ENCODE measurements at places on chromosomes 7 and 10.

GRCh38 chr7:101172005-101172853 is 6.9 kb upstream of the VGF start:
- DNase-seq, result no peak

- DNase-seq, result peak; percentile 76
These were observed 44.0 kb downstream of the RTKN2 start for GRCh38 chr10:62224606-62225005.

DNA sequence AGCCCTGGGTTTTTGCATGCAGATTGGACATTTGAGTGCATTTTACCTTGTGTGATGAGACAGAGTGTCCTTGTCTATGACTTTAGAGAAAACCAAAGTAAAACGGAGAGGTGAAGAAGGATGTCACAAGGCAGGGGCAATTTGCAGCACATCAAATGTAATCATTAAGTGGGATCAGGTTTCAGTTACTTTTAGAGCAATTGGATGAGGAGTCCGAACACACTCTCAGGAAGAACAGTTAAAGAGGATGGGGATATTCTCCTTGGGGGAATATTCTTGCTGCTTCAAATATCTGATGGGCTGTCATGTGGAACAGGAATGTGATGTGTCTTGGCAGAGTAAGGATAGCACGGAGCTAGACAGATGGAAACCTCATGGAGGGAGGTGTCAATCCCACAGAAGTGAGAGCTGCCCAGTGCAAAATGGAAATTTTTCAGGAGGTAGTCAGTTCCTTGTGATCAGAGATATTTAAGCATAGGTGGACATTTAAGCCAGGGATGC is 757 bp downstream of the RAB19 start:
- peak; percentile 93 for DNase-seq

- DNase-seq, result no peak
These were observed 161.9 kb downstream of the TCERG1L start for GRCh38 chr10:131149586-131149985.

- no peak for DNase-seq
These were observed 41.4 kb downstream of the VAX1 start for GRCh38 chr10:117096599-117097201.

DNA sequence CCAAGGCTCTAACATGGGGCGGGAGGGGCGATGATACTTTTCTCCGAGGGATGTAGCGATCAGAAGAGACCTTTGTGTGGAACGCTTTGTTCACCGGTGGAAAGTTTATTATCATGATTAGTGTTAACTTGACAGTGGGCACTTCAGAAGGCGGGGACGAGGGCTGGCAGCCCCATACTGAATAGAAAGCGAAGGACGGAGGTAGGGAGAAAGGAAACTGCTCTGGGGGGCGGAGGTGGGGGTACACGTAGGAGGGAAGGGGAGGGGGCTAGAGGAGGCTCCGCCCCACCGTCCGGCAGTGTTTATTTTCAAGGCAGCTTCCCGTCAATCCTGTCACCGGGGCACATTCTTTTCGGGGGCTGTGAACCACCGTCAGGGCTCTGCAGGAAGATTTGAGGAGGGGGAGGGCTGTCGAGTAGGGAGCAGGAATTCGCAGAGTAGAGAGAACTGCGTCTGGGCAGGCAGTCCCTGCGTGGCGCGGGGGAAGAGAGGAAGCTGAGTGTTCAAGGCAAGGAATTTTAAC is 9.4 kb upstream of the NKX2-3 start:
- no peak for DNase-seq

- no peak for DNase-seq
These were observed 13.3 kb downstream of the AKR1E2 start for GRCh38 chr10:4839353-4839752.

DNA sequence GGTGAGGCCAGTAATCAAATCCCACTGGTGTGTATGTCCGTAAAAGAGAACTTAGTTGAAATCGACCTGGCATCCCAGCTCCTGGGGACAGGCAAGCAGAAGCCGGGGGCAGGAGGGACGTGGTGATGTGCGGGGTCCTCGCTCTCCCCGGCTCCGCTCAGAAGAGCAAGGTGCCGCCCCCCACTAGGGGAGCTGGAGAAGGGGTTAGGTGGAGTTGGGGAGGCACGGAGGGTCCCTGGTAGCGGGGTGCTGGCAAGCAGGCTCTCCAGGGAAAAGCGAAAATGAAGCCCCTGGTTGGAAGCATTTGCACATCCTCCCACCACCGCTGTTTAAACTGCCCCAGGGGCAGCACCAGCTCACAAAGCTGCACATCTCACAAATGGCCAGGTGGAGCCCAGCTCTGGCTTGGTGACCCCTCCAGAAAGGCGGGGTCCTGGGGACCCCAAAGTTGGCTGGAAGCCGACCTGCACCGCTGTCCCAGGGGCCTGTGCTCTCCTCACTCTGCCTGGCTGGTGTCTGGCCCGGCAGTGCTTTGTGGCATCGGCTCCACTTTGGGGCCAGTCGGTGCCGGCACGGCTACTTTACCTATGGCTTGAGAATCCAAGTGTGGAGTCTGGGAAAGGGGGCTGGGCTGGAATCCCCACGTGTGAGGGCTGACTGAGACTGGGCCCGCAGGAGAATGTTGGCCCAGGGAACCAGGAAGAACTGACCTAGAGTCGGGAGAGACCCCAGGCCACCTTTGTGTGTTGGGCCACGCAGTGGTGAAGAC is 2.9 kb upstream of the CFAP46 start:
- no peak for DNase-seq

- DNase-seq, result no peak
These were observed 146.8 kb upstream of the SLC26A5 start for GRCh38 chr7:103592844-103593243.

- DNase-seq, result no peak
These were observed 131.9 kb downstream of the TRRAP start for GRCh38 chr7:99010281-99010680.

- no peak for DNase-seq
These were observed 11.7 kb downstream of the ZYX start for GRCh38 chr7:143392875-143393266.

DNA sequence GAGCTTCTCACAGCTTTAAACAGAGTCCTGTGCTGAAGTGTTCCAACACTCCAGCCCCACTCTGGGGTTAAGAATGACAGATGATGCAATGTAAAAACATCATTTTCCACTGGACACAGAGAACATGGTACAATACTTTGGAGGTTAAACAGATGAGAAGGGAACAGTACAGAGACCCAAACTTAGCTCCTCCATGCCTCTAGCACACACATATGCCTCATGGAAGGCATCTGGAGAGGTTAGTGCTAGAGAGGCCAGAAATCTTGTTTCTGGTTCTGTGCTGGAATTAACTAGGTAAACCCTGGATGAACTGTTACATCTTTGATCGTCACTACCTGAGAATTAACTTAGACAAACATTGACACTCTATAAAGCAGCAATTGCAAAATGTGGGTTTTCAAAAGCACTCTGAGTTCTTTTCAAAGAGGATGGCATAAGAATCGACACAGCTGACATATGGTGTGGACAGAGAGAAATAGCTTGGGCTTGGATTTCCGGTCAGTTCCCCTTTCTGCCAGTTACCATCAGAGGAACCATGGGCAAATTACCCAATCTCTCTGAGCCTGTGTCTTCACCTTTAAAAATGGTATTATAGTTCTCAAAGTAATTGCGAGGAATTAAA is 81.9 kb downstream of the KCNMA1 start:
- peak; percentile 28 for DNase-seq

- no peak for DNase-seq
These were observed 180.2 kb upstream of the TPK1 start for GRCh38 chr7:145016068-145016467.

GRCh38 chr10:44850356-44850934 is 60.7 kb upstream of the TMEM72 start:
- no peak for DNase-seq

GRCh38 chr7:158760445-158760764 is 55.8 kb upstream of the NCAPG2 start:
- DNase-seq, result no peak

GRCh38 chr7:27118580-27118979 is 12.0 kb downstream of the HOXA4 start:
- DNase-seq, result no peak

DNA sequence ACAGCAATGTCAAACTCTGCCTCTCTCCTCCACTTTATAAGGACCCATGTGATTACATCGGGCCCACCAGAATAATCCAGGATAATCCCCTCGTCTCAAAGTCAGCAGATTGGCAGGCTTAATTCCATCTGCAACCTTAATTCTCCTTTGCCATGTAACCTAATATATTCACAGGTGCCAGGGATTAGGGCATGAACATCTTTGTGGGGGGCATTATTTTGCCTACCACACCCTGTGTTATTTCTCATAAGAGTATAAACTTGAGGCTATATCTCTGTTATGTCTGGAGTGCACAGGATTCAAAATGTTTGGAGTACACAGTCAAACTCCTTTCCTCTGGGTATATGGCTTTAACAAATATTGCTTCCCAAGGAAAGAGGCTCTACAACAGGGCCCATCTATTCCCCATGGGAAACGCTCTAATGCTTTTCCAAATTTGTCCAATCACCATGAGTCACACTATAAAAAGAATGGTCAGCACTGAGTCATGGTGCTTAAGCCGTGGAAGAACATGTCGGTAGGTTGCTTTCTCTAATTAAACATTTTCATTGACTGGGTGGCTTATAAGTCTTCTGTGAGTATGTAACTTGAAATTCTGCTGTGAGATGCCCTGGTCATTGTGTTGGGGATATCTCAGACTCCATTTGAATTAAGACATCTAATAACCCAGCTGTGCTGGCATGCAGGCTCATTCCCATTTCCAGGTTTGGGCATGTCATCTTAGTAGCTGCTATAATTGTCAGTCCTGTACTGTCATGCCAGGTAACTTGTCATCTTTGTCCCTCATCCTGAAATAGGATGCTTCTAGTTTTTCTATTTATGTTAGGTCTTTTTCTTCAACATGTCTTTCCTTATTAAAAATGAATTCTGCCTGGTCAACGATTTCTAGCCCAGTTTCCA is 11.5 kb upstream of the AKR1B10 start:
- DNase-seq, result peak; percentile 97

- DNase-seq, result no peak
These were observed 116.8 kb downstream of the AUTS2 start for GRCh38 chr7:69714886-69715576.

- DNase-seq, result peak; percentile 53
These were observed 172.0 kb downstream of the ZEB1 start for GRCh38 chr10:31490858-31491504.

DNA sequence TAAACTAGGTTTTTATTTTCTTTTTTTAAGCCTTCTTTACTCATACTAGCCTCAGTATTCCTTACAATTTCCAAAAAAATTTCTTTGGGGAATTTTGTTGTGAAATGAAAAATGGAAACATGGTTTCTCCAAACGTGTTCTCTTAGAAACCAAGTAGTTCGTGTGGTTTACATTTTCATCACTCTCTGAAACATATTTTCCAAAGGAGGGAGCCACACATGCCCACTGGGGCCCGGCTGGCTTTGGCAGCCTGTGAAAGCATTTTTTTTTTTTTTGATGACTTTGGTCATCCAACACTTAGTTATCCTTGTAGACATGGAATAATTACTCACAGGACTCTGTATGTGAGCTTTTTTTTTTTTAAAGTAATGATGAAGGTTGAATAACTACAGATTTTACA is 169.6 kb downstream of the C7orf25 start:
- DNase-seq, result no peak

- peak; percentile 92 for DNase-seq
These were observed 73.7 kb upstream of the SKAP2 start for GRCh38 chr7:26937939-26938623.

GRCh38 chr7:85103357-85103756 is 83.5 kb downstream of the SEMA3D start:
- no peak for DNase-seq

DNA sequence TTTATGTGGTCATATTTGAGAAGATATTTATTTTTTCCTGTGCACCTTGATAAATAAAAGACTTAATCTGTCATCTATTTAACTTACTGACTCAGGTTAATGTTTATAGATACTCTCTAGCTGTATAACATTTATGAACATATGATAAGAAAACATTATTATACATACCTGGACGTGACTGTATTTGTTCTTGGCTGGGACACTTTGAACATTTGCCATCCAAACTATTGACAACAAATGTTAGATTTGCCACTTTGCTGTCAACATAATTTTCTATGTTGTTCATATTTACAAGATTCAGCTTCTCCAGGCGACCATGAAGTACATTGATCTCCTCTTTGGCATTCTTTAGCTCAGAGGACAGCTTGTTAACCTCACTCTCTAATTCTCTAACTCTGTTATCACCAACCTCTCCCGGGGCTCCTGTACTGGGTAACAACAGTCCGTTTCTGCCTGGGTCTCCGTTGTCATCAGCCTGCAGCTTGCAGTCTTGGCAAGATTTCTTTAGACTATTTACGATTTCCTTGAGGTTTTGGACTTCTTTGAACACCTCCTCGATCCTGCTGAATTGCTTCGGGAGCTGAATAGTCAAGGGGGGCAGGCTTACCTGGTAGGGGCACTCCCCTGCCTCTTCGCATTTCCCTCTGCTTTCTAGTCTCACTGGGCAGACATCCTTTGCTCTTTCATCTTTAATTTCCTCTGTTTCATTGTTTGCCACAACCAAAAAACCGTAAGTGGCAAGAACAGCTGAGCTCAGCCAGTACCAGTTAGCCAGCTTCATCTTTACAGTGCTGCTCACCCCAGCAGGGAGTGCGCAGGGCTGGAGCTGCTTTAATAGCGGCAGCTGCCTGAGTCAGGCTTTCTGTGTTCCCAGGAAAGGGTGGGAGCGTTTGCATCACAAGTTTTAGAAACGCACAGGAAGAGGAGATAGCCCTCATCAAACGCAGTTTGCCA is at the start of gene FGL2:
FGL2 (minus strand) TSS at position 807 of the 954 bp plus-strand sequence; CDS start at position 781, 26 bp downstream.
- DNase-seq, result peak; percentile 40

DNA sequence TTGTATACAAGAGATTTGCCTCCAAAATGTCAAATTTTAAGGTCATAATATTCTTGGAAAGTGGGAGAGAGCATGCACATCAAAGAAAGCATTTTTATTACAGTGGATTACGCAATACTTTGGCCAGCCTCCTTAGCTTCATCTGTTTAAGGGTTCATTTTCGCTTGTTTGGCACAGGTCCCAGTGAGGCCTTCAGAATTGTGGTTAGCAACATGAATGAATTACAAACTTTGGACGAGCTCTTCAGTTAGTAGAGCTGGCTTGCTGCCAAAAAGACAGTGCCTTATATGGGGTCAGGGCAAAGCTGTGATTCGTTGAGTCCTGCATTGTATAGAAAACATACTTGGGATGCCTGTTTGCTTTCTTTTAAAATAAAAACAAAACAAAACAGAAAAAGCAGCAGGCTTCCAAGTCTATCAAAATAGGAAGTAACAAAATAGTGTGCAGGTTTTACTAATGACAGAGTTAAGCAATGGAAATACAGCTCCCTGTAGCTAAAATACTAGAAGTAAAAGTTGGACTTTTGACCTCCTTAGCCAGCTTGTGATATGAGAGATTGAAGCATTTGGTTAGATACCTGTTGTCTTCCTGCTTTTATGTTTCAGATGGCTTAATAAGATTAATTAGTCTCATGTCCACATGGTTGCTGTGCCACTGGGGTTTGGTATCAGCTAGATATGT is 190.8 kb downstream of the MLLT10 start:
- peak; percentile 99 for DNase-seq

DNA sequence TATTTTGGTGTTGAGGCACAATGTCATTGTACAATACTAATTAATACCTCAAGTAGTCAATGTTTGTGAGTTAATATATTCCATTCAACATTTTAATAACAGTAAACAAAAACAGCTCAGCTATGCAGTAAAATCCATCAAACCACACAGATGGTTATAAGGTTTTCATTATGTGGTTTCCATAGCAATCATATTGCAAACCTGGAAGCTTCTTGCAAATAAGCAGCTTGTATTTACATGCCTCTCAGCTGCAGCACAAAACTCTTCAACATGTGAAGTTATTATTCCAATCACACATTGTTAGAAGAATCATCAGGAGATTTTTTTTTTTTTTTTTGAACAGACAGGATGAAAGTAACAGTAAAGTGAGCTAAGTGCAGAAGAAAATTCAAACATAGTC is 170.2 kb downstream of the SKAP2 start:
- no peak for DNase-seq

GRCh38 chr10:132994185-132994796 is 51.9 kb upstream of the CFAP46 start:
- no peak for DNase-seq

Data from renal cortical epithelial cell (primary cell).